NCI-H2081 treated with DMSO at 0.1 percent for 48 hours (cell line): ENCODE measurements at places on chromosomes 1 and 21.

DNA sequence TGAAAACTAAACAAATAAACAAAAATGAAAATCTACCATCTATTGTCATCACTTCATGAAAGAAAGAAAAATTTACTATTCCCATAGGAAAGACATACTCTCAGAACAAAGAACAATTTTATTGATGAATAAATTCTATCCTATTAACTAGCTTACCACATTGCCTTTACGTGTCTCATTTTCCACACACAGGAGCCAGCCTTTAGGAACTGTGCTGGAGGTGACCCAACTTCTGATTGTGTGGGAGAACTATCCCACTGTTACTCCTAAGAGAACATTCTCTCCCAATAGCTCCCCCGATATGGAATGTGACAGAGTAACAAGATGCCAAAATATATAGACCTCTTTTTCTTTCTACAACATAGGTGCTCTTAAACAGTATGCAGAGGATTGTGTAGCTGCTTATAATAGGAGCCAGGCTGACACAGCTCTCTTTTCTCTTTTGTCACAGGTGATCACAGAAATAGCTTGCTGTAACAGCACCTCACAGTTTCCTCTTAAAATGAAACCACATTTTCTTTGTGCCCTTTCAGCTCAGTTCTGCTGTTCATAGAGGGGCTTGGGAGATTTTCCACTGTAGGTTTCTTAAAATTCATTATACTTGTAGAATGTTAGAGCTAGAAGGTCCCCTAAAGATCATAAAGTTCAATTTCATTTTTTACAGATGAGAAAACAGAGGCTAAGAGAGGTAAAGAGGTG lies 35.5 kb downstream of the C21orf91 start:
- DNase-seq, result no peak

- no peak for DNase-seq
Measured at GRCh38 chr1:30216602-30217001, 506.8 kb downstream of the MATN1 start.

DNA sequence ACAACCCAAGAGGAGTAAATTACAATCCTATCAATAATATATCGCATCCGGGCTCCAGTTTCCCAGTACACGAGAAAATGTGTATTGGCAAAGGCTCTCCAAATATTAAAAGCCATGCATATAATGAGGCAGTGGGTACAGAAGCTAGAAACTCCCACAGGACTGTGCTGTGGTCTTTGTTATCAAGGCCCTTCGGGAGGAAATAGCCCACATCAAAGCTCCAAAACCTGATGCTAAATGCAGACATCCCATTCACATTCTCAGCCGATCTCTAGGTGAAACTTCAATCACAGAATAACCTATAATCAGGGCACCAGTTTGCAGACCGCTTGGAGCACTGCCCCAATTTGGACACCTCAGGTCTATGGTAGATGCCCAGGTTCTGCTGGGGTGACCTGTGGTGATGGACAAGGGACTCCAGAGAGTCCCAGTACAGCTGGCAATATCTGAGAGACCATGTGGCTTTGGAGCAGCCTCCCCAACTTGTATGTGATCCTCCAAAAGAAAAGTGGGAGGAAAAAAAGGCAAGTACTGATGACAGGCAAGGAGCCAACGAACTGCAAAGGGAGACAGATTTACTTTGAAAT lies 148.8 kb upstream of the CAMK1G start:
- no peak for DNase-seq

- no peak for DNase-seq
Measured at GRCh38 chr1:244319283-244320132, 132.2 kb downstream of the ADSS2 start.

DNA sequence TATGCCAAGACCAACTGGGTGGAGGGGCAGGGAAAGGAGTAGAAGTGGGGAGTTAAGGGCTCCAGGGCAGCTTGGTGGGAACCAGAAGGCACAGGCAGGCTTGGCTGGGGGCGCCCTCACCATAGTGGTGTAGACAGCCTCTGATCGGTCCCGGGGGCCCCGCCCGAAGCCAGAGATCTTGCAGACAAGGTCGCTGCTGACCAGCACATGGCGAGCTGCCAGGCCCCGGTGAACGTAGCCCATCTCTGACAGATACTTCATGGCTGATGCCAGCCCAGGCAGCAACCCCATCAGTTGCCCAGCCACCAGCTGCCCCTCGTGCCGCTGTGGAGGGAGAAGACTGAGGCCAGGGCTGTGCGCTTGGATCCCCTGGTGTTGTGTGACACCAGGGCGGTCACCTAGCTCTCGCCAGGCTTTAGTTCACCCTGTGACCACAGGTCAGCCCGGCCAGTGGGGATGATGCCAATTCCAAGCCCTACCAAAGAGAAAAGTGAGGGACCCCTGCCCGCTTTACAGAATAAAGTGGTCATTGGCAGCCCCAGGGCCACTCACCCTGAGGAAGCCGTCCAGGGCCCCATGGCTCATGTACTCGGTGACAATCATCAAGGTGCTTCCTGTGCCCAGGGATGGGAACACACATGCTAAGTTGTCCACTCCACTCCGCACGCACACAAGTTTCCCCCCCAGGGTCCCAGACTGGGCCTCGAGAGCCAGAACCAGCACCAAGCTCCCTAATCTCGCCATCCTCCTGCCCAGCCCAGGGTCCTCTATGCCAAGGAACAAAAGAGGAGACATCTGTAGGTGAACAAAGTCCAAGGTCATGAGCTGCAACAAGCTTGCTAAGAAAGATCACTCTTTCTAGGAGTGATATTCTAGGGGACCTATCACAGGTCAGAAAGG lies 28.2 kb downstream of the CDCA8 start:
- DNase-seq, result no peak

DNA sequence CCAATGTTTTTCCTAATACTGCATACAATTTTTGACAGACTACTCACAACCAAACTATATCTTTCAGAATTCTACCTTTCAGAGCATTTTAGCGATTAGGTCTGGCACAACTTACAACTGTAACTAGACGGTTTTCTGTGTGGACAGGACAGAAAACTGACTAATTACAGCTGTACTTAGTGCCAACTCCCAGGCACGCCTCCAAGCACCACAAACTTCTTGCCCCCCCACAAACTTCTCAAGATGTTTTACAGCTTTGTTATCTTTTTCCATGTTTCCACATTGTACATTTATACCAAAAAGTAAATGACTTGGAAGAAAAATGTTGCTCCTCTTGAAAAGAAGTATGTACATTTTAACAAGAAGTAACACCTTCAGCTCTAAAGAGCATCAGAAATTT lies 13.8 kb downstream of the LYST start:
- no peak for DNase-seq

GRCh38 chr1:192350356-192350755 lies 33.6 kb downstream of the RGS21 start:
- DNase-seq, result no peak

- DNase-seq, result no peak
Measured at GRCh38 chr1:26181586-26182382, 4.5 kb downstream of the CNKSR1 start.

GRCh38 chr1:99943223-99943794 lies 26.5 kb upstream of the SLC35A3 start:
- DNase-seq, result no peak

DNA sequence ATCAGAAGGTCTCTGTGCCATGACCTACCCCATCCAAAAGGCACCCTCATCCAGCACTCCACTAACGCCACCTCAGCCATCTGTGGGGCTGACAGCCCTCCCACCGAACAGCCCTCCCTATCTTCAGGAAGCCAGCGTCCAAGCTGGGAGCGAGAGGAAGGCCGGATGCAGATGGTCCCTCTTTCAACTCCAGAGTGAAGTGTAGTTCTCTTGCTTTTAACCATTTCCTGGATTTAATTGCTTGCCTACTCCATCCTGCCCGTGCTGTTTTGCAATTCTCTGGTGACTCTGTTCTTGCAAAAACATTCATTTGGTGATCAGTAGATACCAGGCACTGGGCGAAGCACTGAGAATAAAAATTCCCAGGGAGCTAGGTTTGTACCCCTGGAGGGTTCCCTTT lies 8.2 kb upstream of the DYRK1A start:
- no peak for DNase-seq

GRCh38 chr1:198657550-198658064 lies 18.8 kb downstream of the PTPRC start:
- no peak for DNase-seq

- no peak for DNase-seq
Measured at GRCh38 chr1:214106375-214106774, 118.6 kb downstream of the PROX1 start.

GRCh38 chr1:175480343-175480822 lies 263.0 kb downstream of the TNR start:
- no peak for DNase-seq

DNA sequence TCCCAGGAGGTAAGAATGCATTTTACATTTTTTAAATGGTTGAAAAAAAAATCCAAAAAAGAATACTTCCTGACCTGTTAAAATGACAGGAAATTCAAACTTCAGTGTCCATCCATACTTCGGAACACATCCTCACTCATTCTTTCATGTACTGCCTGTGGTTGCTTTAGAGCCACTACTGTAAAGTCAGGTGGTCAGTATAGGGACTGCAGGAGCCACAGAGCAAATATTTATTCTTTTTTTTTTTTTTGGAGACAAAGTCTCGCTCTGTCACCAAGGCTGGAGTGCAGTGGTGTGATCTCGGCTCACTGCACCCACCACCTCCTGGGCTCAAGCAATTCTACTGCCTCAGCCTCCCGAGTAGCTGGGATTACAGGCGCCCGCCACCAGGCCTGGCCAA lies 124.7 kb downstream of the CLIC6 start:
- DNase-seq, result no peak

DNA sequence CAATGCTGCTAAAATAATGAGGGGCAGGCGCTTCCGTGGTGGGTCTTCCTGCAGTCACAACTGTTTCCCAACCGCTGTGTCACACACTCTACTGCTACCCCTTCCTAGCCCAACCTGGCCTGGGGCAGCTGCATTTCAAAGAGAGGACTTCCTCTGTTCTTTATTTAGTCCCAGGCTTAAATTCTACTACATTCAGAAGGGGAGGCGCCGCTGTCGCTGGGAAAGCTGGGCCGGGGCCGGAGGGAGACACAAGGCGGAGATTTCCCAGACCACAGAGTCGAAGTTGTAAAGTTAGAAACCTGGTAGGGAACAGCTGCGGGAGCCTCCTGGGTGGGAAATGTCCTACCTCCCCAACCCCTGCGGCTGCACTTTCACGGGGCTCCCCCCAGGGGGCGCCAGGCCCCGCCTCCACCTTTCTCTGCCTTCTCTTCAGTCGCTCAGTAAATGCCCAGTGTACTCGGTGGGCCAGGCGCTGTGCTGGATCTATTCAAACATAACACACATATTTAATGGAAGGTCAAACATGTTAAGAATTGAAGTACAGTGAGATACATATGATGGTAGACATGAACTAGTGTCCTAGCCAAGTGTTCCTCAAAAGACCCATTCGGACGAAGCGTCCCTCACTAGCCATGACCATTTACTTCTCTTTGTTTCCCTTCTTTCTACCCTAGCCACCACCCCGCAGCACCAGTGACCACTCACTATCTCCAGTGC lies 23.1 kb downstream of the DYRK3 start:
- no peak for DNase-seq

DNA sequence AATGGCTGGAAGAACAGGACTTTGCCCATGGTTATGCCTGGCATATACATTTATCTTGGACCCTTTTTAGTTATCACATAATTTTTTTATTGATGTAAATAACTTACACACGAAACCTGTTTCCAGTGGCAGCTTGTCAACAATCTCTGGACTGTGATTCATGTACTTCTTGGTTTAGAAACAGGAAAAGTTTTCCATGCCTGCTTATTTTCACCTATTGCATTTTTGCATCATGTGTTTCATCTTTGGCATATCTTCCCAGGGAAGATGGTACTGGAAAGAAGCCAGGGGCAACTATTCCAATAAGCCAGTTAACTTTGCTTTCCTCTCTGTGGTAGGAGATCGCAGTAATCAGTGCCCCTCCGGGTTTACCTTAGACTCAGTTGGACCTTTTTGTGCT lies 210.3 kb downstream of the TPR start:
- DNase-seq, result no peak

GRCh38 chr1:243454328-243454997 lies 198.6 kb downstream of the SDCCAG8 start:
- DNase-seq, result no peak

DNA sequence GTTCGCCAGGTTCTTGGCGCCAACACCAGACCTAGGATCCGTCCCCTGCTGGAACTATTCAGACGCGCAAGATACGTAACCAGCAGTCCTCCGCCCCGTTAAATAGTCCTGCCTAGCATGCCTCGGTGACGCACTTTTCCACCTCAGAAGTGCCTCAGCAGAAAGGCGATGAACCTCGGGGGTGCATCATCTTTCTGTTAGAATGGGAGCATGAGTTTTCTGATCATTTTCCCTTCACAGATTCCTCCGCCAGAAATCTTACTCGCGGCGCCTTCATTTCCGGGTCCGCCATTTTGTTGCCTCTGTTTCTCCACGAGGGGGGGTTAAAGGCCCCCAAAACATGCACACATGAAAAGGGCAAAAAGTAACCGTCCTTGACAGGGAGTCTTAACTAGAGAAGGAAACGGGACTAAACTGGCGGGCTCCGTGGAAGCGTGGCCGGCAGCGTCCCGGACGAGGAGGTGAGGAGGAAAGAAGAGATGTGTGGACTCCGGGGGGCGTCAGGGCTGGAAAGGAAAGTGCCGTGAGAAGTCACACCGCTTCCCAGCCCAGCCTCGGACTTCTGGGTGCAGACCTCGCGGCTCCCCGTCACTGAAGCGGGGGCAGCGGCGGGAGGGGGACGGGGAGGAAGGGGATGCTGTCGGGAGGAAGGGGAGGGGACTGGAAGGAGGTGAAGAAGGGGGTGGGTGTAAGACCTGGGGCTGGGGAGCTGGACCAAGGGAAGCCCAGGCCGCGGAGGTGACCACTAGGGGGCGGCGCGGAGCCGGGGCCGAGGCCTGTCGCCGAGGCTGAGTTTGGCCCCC lies at the start of gene GABPB2:
TSS of gene GABPB2 (plus strand) at position 288 of the 803 bp plus-strand sequence. CDS start 17,429 bp downstream, outside the sequence.
- peak; percentile 89 for DNase-seq

DNA sequence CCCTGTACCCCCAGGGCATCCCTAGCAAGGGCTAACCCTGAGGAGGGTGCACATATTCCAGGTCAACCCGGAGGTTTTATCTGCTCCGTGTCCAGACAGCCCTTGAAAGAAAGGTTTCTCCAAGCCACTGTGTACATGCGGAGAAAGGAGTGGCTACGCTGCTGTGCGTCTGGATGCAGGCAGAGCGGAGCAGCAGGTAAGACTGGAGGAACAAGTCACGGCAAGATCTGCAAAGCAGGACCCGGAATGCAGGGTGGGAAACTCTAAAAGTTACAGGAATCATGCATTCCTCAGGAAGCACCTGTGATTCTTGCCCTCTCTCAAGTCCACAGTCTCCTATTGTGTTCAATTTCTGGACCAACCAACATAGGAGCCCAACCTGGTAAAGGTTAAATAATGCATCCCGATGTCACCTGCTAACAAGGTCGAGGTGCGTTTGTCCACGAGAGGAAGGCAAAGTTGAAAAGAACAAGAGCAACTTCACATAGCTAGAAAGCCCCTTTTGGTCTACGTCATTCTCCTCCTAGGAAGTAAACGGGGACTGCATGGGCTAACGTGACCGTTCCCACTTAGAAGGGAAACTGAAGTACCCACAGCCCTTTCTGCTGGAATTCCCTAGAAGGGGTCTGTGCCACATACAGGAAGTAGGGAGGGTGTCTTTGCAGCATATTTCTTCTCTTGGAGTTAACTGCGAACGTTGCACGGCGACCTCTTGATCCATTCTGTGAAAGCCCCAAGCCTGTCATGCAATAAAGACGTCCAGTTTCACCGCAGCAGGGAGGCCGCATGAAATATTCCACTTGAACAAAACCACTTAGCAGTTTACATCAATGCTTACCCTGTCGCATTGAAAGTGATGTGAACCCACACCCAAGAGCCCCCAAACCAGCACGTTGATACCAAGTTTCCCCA lies 5.8 kb downstream of the TIAM1 start:
- DNase-seq, result no peak

- DNase-seq, result no peak
Measured at GRCh38 chr1:109821831-109822745, 58.4 kb upstream of the EPS8L3 start.

- DNase-seq, result no peak
Measured at GRCh38 chr1:227728892-227729143, 6.3 kb downstream of the JMJD4 start.
